ENCODE measurements at places on chromosomes 13 and 19. TPM values are rescaled to one million over a fixed set of nuclear protein-coding genes. Genes with fewer than 3 reads are reported as not detected.

The KMT2B gene
- 23.4 TPM for total RNA-seq

DNA sequence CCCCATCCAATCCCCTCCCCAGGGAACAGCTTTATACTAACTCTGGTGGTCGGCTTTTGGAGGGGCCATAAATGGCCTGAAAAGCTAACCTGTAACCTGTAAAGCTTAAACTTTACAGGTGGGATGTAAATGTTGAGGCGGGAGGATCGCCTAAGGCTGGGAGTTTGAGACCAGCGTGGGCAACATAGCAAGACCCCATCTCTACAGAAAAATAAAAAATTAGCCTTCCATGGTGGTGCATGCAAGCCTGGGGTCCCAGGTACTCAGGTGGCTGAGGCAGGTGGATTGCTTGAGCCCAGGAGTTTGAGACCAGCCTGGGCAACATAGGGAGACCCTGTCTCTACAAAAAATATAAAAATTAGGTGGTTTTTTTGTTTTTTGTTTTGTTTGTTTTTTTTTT lies 18.5 kb downstream of the CARM1 start:
- DNase-seq: no peak

- DNase-seq: no peak
Observed at GRCh38 chr19:48946463-48947257, 8.0 kb upstream of the BAX start.

DNA sequence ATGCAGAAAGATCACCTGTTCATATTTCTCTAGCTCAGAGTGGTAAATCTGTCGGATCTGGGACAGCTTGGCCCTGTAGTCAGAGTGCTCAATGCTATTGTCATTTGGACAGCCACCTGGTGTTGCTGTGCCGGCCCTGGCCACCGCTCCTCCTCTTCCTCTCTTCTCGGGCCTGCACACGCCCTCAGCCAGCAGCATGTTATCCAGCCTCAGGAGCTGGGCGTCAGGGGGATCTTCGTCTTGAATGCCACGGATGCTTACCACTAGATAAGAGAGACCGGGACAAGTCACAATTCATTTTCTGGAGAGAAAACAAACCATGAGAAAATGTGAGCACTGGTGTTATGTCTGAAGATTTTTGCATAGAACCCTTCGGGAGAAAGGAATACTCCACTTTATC lies 32.5 kb downstream of the CILP2 start:
- no peak for DNase-seq

DNA sequence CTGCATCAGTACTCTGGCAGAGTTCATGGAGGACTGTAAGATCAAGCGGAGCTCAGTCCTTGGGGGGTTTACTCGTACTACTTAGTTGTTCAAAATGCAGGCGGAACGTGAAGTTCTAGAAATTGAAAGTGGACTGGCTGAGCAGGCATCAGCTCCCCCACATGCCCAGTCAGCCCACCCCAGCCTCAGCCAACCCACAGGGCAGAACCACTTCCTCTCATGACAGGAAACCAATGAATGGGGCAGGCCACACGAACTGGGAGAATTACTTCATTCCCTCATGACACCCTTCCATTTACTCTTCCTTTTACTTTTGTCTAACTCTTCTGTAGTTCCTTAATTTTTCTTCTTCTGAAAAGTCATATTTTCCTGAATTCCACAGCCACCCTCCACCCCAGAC lies 71.9 kb downstream of the FLT1 start:
- no peak for DNase-seq

DNA sequence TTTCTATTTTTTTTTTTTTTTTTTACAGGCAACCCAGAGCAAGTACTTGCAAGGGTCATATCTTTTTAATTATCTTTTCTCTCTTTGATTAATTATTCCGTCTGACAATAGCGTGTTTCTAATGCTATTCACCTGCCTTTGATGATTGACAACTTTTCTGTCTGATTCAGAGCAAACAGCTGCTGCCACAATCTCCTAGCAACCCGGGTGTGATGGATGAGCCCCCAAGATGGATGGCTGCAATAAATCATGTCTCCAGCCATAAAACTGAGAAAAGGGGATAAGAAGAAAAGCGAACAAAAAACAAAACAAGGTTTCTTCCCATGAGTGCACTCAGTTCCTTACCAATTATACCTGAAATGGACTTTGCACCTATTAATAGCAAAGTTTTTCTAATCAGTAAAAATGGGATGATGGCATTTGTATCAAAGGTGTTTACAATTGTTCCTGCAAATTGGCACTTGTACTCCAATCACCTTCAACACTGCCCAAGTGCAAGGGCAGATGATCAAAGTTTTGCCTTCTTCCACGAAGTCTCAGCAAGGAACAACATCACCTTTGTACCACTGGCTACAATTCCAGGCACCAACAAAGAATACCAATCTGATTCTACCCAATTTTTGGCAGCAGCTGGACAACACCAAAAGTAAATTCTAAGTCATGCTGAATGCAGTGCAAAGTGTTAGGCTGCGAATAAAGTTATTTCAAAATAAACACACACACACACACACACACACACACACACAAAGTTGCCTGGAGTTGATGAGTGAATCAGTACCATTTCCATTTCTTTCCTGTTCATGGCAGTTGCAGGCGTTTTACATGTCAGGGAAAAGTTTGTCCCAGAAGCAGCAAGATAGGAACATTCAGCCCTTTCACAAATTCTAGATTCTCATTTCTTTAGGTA lies 12.0 kb downstream of the TSHZ3 start:
- no peak for DNase-seq

- DNase-seq: no peak
Observed at GRCh38 chr19:42251572-42252358, 3.2 kb downstream of the ERF start.

All from PC-3 (cell line).